GM12864 (cell line): ENCODE measurements at places on chromosomes 11 and 22.

- no peak for DNase-seq
These were observed 5.1 kb upstream of the MYRF start for GRCh38 chr11:61747192-61747966.

- DNase-seq = peak; percentile 66
These were observed 87.0 kb upstream of the THY1 start for GRCh38 chr11:119509969-119510401.

- DNase-seq = no peak
These were observed 385.3 kb downstream of the DYNC2H1 start for GRCh38 chr11:103494491-103494890.

DNA sequence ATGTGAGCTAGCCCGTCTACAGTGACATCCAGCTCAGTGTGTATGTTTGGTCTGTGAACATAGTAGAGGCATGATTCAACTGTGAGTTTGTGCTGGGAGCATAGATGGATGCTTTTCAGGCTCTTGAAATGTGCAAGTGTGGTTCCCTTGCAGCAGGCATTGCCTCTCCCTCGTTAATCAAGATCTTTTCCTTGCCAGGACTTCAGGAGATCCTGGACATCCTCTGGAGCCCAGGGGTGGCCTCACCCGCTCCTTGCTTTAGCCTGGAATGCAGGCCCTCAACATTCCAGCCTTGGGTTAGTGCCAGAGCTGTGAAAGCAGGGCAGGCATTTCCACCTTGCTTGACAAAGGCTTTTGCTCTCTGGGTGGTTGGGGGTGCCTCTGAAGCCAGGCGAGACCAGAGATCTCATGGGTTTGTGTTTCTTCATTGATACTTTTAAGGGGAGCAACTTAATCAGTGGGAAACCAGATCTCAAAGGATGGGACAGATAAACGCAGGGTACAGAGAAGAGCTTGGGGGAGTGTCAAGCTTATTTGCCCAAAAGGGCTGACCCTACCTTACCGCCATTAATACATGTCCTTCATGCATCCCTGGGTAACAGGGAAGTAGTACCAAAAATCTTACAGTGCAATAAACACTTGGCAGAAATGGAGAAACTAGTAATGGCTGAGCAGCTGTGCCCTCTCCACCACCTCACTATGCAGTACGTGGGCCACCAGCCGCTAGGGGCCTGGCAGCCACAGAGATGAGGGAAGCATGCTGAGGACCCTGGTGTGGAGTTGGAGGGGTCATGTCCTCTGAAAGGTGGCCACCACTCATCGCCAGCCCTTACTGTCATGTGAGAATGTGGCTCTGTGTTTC is 72.1 kb downstream of the PTPRJ start:
- no peak for DNase-seq
